ENCODE measurements at places on chromosomes 7 and 10.

- no peak for DNase-seq
Measured at GRCh38 chr10:109968953-109969759, 38.6 kb upstream of the ADD3 start.

GRCh38 chr7:98107313-98107721 lies 655 bp downstream of the LMTK2 start:
- no peak for DNase-seq

DNA sequence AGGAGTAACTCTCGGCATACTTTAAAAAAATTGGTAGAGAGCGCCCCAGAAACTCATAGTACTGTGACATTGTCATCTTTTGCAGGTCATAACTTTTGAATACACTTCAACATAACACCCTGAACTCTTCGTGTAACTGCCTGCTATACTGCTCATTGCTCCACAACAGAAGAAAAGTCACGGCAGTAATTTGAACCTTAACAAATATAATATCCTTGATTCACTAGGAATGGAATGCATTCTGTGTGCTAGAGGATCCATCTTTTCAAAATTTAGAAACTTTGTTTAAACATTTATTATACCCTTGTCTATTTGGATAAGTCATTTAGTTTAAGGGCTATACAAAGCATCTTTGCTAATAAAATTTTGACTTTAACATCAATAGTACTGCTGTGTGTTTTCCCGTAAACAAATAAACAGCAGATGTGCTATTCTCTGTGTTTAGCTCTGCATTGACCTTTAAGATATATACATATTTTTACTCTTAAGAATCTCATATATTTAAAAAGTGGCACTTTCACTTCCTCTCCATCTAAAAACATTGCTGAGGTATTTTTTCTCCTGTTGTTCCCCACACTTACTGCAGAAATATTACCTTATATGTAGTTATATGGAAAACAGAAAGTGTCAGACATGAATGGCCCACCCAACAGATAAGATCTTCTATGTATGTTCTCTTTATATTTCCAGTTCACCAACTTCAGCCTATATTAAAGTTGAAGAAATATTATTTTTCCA lies 217.6 kb upstream of the TMEM229A start:
- no peak for DNase-seq

DNA sequence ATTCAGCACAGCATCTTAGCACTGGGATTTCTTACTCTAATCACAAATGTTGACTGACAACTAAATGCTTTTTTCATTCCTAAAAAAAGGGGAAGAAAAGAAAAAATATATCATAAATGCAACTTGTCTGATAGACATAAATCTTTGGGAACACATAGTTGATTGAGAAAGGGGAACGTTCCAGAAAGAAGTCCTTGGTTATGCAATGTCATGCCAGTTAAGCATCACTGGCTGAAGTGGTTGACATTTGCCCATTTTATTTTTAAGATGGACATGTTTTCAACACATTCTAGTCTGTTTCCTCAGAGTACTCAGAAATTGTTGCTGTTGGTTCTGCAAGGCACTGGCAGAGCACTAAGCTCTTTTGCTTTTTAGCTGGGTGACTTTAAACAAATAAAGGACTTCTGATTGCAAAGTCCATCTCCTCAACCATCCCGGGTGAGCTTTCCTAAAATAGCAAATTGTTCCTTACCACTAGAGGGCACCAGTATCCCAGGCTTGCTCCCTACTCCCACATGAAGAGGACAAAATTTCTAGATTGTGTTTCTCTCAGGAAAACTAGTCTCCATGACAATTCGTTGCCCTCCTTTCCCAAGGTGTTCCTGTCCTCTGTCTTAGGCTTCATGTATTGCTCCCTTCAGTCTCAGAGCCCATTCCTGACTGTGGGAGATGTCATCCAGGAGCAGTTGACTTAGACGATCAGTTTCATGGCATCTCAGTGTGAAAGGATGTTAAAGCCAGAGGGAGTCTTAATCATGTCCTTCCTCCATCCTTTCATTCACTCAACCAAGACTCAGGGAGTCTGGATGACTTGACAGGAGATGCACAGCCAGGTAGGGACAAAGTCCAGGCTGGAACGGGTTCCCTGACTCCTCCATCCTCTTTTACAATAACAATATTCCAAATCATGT lies 23.9 kb downstream of the OPALIN start:
- no peak for DNase-seq

- no peak for DNase-seq
Measured at GRCh38 chr7:595621-596010, 76.0 kb upstream of the PDGFA start.

GRCh38 chr10:118816471-118817168 lies 61.9 kb upstream of the CACUL1 start:
- DNase-seq = no peak

DNA sequence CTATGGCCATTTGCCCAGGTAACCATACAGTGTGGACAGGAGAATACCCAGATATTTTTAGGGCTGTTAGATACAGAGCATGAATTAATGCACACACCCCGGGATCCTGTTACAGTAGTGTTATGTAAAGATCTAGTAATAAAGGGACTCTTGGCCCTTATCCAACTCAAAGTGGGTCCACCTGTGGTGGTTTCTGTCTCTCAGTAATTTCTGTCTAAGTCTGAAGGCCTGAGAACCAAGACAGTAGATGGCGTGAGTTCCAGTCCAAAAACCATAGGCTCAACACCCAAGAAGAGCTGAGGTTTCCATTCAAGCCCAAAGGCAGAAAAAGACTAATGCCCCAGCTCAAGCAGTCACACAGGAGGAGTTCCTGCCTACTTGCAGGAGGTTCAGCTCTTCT lies 277.7 kb downstream of the ZEB1 start:
- no peak for DNase-seq

DNA sequence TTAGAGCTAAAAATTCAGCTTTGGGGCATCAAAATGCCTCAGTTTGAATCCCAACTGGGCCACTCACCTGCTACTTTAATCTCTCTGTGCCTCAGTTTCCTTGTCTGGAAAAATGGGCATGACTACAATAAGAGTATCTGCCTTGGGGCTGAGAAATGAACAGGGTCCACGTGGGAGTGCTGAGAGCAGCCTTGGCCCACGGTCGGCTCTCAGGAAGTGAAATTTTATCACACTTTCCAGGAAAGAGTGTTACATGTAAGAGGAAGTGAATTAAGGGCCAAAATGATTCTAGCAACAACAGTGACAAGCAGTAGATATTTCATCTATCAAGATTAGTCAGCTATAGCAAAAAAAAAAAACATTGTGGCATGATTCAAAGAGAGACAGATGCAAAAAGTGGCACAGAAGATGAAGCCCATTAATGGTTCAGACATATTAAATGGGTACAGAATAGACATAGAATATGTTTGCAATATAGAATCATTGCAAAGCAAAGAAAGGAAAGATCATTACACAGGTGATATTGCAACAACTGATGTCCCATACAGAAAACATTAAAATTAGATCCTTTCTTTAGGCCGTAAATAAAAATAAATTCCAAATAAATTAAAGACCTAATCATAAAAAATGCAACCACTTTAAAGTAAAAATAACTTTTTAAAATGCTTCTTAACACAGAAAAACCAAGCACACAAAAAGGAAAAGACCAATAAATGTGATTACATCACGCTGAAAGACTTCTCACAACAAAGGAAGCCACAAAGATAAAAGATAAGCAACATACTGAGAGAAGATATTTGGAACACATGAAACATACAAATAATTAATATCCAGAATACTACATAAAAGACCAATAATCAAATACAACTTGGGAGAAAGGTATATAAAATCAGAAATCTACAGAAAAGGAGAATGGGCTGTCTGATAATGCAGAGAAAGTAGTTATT lies 4.3 kb downstream of the TMEM273 start:
- DNase-seq = no peak

DNA sequence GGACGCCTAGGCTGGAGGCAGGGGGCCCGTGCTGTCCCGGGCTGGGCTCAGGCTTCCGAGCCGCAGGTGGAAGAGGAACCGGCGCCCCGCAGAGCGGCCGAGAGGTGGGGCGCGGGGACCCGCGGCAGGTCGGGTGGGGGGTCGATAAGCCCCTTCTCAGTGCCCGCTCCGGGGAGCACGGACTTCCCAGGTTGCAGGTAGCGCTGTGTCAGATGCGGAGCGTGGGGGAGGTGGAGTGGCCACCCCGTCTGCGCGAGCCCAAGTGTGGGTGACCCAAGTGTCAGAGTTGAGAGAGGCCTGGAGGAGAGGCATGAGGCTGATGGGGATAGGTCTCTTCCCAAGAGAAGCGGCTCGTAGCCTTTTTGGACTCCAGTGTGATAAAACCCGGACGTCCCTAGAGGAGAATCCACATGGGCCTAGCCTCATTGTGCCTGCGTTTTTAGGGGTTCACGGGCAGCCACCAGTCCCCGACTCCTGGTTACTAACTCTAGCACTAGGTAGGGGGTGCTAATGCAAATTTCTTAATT lies 580 bp downstream of the EEPD1 start:
- peak; percentile 45 for DNase-seq

DNA sequence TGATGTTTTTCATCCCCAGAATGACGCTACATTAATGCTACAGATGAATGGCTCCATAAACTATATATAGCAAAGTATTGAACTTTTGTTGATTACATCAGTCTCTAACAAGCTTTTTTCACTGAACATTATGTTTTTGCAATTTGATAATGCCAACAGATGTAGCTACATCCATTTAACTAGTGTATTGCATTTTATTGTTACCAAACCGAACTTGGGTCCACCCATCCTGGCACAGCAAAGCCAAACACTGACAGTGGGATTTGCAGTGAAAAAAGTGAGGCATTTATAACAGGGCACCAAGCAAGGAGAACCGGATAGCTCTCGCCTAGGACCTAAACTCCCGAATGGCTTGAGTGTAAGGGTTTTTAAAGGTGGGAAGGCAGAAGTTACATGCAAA lies 182.8 kb upstream of the TNS3 start:
- DNase-seq = no peak

- DNase-seq = no peak
Measured at GRCh38 chr10:4361581-4361980, 464.4 kb upstream of the AKR1E2 start.

GRCh38 chr10:51183783-51184182 lies 109.5 kb downstream of the PRKG1 start:
- DNase-seq = no peak

GRCh38 chr7:12573885-12574284 lies 3.4 kb downstream of the SCIN start:
- no peak for DNase-seq

DNA sequence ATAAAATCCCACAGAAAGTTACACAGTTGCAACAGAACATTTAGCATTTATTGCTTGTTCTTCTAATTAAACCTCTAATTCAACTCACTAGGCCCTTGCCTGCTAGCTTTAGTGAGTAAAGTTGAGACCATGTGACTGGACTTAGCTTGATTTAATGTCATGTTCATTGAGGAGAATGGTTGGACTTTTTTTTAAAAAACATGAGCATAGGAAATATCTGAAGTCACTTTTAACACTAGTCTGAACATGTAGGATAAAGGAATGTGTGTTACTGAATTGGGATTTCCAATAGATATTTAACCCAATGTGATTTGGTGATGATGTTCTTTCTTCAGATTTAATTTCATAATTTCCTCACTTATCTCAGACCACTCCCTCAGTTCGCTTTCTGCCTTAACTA lies 24.6 kb upstream of the GLCCI1 start:
- no peak for DNase-seq

DNA sequence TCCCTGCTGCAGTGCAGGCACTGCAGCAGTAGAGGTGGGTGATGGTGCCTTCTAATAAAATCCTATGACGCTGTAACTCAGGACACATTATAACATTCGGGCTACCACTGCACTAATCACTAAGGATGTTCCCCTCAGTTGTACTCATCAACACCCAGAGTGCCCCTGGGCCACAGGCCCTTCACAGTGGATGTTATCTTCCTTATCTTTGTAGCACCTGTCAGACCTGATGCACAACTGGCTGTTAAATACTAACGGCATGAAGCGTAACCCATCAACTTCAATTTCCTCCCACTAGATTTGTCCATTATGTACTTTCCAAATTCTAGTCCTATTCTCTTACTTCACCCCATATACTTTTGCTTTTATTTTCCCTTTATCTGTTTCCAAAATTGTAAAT lies 66.3 kb downstream of the PARD3 start:
- no peak for DNase-seq

DNA sequence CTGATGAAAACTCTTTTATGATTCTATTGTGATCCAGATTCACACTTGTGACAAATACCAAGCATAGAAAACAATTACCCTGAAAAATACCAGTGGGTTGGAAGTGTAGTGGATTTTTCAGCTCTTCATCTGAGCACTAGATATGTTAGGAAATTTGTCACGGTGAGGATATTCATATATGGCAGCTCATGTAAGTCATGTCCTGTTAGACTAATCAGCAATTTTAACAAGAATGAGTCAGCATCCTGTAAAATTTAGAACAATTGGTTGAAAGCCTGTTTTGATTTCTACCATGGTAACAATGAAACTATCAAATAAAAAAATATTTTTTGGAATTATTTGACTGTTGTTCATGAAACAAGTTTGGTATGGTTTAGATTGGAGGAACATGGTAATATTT lies 334.3 kb downstream of the CACNA2D1 start:
- DNase-seq = no peak

DNA sequence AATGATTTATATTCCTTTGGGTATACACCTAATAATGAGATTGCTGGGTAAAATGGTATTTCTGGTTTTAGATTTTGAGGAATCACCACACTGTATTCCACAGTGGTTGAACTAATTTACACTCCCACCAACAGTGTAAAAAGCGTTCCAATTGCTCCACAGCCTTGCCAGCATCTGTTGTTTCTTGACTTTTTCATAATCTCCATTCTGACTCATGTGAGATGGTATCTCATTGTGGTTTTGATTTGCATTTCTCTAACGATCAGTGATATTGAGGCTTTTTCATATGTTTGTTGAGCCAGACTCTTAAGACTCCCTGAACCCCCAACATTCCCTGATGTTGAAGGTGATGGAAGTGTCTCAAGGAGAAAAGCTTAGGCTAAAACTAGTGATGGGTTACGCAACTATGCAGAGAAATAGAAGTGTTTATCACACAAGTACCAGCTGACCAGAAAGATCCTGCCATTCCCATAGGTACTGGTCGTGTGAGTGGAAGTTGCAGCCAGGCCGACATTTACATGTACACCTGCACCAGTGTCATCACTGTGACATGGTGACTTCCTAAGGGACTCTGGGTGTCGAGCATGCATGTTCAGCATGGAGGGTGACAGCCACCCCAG lies 711.2 kb upstream of the NRP1 start:
- DNase-seq = no peak

GRCh38 chr10:113221756-113222168 lies 271.7 kb downstream of the TCF7L2 start:
- DNase-seq = no peak
